ENCODE measurements at places on chromosomes 1 and 21.

DNA sequence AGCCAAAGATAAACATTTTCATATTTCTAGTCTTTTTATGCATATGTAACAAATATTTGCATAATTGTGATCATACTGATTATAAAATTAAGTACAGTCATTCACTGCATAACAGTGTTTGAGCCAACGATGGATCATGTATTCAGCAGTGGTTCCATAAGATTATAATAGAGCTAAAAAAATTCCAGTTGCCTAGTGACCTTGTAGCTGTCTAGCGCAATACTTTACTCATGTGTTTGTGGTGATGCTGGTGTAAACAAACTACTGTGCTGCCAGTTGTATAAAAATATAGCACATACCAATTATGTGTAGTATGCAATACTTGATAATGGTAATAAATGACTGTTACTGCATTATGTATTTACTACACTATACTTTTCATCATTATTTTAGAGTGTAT, 2.1 kb upstream of the S100A10 start:
- DNase-seq, result no peak

DNA sequence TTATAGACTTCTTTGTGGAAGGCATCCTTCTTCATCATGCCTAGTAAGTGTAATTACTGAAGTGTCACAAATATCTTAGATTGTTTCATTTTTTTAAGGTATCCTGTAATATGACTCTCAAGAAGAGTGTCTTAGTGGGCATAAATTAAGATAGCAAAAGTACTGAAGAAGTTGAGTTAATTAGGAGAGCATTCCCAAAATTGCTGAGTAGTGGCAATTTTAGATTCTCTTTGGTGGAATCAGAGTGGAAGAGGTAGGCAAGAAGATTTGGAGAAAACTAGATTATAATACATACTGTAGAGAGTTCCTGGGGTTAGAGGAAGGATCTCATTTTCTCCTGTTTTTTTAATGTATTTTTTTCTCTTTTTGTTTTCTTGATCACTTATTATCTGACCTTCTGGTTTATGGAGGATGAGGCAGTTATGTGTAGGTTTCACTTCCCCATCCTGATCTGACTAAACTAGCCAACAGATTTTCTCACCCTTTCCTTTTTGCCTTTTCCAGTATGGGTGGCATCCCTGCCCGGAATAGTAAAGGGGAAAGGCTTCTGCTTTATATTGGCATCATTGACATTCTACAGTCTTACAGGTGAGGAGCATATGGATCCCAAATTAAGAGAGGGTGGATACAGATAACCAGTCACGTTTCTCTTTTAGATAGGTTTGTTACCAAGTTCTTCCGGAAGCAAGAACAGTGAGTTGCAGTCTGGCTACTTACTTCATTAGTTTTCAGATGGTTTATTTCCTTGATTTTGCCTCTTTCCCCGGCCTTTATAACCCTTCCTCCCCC, 16.7 kb upstream of the PSMD4 start:
- no peak for DNase-seq

DNA sequence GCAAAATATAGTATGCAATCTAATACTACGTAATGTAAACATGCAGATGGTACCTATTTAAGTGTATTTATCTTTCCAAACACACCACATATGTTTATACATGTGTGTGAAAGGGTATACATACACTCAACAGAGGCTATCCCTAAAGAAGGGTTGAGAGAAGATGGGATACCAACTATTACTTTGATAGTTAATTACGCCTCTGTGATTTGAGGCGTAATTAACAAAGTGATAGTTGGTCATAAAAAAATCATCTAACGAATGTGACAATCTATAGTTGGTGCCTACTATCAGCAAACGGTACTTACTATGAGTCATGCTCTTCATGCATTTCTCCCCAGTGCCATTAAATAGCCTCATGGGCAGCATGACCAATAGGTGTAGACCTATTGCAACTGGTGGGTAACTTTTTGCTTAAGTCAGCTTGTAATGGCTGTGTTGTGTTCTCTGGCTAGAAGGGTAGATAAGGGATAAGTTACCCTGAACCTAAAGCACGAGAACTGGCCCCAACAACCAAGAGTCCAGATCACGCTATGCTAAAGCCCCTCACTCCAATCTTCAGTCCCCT, 15.3 kb downstream of the RCAN1 start:
- no peak for DNase-seq

GRCh38 chr1:103218369-103218768, 110.0 kb upstream of the COL11A1 start:
- DNase-seq, result no peak

GRCh38 chr1:53968125-53968513, 22.0 kb downstream of the LRRC42 start:
- no peak for DNase-seq

GRCh38 chr1:9262096-9262986, 27.8 kb downstream of the H6PD start:
- no peak for DNase-seq

GRCh38 chr21:33670076-33670978, 28.0 kb downstream of the ITSN1 start:
- no peak for DNase-seq

- DNase-seq, result peak; percentile 10
Observed at GRCh38 chr21:40054403-40054802, 187.2 kb downstream of the PCP4 start.

DNA sequence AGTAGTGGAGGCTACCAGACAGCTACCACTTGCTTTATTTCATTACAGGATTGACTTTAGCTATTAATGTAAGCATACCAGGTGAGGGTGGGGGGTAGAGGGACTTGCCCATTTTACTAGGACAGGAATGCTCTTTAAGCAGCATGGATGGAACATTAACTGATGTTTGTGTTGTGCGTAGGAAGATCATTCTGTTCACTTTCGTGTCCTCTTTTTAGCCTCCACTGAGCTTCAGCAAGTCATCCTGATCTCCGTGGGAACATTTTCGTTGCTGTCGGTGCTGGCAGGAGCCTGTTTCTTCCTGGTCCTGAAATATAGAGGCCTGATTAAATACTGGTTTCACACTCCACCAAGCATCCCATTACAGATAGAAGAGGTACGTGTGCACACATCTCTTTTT, 29.3 kb downstream of the IFNGR2 start:
- DNase-seq, result no peak

GRCh38 chr1:94579876-94580294, 38.3 kb upstream of the F3 start:
- DNase-seq, result no peak

DNA sequence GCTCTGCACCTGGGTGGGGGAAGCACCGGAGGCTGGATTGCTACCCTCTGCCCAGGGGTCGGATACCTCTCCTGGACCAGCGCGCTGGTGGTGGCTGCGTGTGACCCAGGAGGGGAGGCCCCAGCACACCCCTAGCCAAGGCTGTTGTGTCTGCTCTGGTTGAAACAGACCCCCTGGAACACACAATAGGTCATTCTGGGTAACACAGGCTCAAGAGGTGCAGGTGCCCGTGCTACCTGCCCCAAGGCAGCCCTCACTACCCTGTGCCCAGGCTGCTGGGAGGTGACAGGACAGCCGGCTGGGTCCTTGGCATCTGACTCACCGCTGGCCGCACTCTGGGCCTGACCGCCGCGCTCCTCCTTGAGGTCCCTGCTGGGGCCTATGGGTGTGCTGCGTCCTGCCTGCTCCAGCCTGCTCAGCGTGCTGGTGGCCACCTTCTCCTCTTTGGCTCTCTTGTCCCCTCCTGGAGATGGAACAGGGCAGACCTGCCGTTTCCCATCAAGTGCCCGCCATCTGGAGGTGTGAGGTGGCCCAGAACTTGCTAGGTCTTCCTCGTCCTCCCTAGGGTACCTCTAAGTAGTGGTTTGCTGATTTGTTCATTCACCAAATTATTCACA, 30.0 kb downstream of the ZBTB17 start:
- no peak for DNase-seq

DNA sequence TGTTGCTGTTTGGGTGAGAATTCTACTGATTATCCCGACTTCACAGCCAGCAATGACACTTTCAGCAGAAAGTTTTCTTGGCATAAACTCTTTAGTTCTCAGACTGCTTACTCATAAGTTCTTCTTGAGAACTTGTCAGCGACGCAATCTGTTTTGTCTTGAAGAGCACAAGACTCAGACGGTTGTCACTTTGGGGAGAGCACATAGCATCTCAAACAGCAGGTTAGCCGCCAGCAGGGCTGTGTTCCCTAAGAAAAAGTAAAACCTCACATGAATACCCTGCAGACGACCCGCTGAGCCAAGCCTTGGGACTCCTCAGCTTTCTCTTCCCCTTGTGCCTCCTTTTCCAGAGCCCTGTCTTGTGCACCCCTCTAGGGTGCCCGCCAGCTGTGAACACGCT, 11.4 kb downstream of the AGMAT start:
- no peak for DNase-seq

DNA sequence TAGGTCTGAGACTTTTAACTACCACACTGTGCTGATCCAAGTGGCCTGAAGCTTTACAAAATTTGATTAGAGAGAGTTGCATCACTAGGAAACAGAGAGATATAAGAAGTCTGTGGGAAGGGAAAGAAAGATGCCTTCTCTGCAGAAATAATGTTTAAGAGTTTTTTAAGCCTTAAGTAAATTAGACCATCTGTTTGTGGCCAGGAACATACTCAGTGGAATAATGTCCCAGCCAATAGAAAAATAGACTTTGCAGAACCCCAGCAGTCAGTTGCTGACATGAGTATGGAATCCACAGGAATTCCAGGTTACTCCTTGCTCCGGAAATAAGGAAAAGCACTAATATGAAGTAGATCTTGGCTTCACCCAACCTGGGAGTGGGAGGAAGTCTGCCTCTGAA, 144.8 kb downstream of the ST6GALNAC5 start:
- DNase-seq, result no peak

GRCh38 chr1:198901266-198901665, 262.4 kb downstream of the PTPRC start:
- DNase-seq, result no peak

All from DND-41 (cell line).